ENCODE measurements at places on chromosomes 12 and 14.

DNA sequence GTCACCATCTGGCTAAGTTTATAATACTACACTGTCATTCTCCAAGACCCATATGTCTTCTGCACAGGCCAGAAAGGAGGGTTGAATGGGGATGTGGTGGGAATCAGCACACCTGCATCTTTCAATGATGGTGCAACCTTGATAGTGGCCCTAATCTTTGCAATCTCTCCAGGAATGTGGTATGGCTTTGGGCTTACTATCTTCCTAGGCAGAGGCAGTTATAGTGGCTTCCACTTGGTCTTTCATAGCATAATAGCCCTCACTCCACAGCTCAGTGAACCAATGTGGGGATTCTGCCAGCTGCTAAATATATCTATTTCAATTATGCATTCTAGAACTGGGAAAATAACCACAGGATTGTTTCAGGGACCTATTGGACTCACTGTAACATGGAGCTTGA is 61.8 kb upstream of the ATP2B1 start:
- DNase-seq = no peak

DNA sequence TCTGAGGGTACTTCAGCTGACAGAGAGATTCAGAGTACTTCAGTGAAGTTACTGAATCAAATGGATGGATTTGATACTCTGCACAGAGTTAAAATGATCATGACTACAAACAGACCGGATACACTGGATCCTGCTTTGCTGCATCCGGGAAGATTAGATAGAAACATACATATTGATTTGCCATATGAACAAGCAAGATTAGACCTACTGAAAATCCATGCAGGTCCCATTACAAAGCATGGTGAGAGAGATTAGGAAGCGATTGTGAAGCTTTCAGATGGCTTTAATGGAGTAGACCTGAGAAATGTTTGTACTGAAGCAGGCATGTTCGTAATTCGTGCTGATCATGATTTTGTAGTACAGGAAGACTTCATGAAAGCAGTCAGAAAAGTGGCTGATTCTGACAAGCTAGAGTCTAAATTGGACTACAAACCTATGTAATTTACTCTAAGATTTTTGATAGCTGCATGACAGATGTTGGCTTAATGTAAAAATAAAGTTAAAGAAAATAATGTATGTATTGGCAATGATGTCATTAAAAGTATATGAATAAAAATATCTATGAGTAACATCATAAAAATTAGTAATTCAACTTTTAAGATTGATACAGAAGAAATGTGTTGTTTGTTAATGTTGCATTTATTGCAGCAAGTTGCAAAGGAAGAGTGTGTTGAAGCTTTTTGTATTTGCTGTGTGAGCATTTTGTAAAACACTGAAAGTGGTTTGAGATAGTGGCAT is 136.1 kb upstream of the RAP1B start:
- DNase-seq = no peak

DNA sequence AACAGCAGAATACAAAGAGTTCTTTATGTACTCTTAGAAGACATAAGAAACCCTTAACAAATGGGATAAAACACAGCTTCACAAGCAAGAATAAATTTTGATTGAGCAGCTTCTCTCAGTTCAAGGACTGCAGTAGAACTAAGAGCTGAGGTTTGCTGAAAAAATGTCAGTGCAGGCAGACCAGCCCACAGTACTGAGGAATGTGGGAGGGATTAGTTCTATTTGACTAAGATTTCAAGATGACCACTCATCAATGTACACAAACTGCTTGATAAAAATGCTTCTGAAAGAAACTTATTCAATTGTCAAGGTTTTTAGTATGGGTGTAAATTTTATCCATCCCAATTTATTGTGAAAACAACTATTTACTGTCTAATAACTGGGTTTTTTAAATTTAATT is 138.4 kb downstream of the SEC23A start:
- DNase-seq = no peak

DNA sequence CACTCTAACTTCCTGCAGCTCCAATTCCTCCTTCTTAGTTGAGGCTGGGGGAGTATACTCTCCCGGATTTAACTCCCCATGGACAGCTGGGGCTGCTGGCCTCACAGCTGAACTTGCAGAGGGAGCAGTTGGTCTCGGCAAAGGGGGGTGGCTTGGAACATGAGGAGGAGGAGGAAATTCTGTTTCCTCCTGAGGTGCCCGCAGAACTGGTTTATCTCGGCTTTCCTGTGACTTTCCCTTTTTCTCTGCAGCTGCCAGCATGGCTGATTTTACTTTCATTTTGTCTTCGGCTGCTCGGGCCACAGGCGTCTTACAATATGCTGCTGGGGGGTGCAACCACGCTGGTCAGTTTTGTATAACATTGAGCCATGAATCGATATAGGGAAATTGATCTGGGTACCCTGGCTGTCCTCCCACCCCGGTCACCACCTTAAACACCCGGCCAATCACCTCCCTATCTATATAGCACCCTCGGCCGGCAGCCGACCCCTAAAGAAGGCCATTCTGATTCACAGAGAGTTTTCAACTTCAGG is 1317.6 kb downstream of the TMEM121 start:
- peak; percentile 50 for DNase-seq

DNA sequence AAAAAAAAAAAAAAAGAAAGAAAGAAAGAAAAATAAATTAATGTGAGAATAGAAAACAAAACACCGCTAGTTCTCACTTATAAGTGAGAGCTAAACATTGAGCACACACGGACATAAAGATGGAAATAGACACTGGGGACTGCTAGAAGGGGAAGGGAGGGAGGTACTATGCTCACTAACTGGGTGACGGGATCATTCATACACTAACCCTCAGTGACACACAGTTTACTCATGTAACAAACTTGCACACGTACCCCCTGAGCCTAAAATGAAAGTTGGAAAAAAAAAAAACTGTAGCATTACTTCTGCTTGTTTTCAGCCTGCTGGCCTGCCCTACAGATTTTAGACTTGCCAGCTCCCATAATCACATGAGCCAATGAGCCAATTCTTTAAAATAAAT is 10.5 kb upstream of the PRMT5 start:
- DNase-seq = no peak

- no peak for DNase-seq
These were observed 197.7 kb upstream of the CRY1 start for GRCh38 chr12:107291018-107291417.

- DNase-seq = peak; percentile 25
These were observed 69.6 kb upstream of the KRAS start for GRCh38 chr12:25320123-25321006.

DNA sequence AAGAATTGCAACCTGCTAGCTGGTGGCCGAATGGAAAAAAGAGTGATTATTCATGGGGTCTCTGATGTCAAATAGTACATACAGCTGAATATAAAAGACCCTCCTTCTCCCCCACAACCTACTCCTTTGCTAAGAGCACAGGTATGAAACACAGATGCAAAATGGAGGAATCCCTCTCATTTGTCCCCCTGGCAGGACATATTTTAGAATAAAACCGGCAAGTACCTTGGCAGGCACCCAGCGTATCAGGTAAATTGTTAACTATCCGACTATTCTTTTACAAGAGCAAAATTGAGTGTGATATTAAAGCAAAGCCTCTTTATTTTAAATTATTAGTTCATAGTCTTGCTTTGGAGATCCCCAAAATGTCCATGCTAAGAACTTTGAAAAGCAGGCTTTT is 73.7 kb upstream of the USP44 start:
- no peak for DNase-seq

GRCh38 chr12:19200261-19200660 is 70.7 kb downstream of the PLEKHA5 start:
- no peak for DNase-seq
